ENCODE measurements at places on chromosomes 2 and 18.
A peak's percentile ranks its signal among the peaks of the same experiment; 100 is the strongest.

GRCh38 chr2:19801367-19802080 is 100.3 kb downstream of the TTC32 start:
- ATAC-seq = no peak

DNA sequence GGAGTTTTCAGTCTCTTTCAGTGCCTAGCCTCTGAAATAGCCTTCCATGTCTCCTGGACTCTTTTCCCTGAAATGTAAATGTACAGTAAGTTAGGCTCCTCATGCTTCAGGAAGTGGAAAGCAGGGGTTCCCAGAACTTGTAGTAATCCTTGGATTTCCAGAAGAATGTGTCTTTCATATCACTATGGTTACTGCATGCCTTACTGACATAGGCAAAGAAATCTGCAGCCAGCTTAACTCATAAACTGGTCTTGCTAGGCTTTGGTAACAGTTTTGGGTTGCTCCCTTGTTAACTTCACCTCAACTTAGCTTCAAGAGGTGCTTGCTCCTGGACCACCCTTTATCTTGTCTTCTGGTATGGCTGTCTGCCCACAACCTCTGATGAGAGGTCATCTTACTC is 686.8 kb upstream of the DDX18 start:
- no peak for ATAC-seq

GRCh38 chr2:29080886-29081743 is 6.8 kb upstream of the PCARE start:
- no peak for ATAC-seq

DNA sequence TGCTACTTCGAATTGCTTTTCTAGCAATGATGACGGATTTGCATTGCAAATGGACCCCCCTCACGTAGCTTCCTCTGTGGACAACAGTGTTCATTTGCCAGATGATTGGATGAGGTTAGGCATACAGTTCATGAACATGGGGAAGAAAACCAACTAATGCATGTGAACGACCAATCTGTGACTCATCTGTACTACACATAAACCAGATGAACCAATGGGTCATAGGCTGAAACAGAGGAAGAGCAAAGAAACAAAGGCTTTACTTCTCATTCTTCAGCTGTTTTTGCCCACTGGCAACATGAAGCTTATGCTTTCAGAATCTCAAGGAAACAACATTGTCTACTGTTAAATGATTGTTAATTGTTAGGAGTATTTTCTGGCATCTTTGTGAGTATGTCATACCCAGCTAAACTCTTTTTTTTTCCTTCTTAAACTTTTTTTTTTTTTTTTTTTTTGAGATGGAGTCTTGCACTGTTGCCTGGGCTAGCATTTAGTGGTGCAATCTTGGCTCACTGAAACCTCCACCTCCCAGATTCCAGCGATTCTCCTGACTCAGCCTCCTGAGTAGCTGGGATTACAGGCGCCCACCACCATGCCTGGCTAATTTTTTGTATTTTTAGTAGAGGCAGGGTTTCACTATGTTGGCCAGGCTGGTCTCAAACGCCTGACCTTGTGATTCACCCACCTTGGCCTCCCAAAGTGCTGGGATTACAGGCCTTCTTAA is 35.5 kb downstream of the EFEMP1 start:
- no peak for ATAC-seq

GRCh38 chr2:134845719-134846118 is 7.3 kb downstream of the ACMSD start:
- ATAC-seq = no peak

DNA sequence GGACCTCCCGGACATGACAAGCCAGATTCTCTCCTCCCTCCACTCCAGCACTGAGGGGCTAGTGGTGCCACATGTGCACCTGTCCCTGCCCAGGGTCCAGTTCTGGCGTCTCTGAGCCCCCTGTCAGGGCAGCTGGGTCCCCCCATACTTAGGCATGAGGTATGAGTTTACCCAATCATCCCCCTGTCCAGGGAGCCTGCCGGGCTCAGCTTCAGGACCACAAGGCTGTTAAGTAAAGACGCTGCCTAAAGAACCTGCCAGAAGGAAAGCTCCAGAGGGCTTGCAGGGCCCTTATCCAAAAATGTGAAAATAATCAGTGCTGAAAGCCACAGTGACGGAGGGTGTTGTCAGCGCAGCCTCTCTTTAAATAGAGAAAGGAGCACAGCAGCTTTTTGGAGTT is 40.0 kb downstream of the SH3BP4 start:
- ATAC-seq = no peak

- ATAC-seq = no peak
These were observed 9.9 kb downstream of the UBE2E3 start for GRCh38 chr2:180990337-180990736.

DNA sequence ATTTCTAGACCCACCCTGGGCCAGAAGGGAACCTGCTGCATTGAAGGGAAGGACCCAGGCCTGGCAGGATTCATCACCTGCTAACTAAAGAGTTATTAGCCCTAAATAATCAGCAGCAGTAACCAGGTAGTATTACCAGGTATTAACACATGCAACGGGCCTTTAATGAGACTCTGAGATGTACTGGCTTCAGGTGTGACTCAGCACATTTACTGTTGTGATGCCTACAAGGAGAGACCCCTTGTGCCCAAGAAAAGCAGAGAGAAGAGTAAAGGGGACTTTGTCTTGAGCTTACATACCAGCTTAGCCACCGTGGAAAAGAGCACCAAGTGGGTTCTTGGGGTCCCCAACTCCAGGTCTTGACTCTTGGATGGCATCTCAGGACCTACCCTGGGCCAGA is 243.1 kb upstream of the SLC39A10 start:
- no peak for ATAC-seq

GRCh38 chr2:128472789-128473174 is 154.1 kb upstream of the HS6ST1 start:
- peak; percentile 77 for ATAC-seq

DNA sequence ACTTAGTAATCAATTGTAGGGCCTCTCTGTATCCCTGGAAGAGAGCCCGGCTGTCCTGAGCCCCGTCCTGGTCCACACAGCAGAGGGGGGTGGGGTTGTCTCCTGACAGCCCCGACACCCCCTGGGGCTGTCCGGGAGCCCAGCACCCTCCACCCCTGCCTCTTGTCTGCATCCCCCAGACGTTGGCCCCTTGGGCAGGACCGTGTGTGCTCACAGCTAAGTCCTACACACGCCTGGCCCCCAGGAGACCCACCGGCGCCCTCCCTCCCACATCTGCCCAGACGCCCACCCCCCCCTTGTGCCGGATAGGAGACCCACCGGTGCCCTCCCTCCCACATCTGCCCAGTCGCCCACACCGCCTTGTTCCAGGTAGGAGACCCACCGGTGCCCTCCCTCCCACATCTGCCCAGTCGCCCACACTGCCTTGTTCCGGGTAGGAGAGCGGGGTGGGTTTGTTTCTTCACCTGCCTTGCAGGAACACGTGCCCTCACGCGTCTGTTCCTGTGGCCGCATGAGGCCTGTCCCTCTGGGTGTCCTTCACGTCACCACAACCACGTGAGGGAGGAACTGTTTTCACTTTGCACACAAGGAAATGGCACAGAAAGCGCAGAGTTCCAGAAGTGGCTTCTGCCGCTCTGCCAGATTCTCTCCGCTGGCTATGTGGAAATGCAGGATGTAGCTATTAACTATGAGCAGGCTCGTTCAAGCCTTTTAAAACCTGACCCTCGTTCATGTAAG is 61.1 kb upstream of the NFATC1 start:
- ATAC-seq = peak; percentile 50

GRCh38 chr2:230318190-230319121 is 8.5 kb upstream of the SP140L start:
- peak; percentile 76 for ATAC-seq

DNA sequence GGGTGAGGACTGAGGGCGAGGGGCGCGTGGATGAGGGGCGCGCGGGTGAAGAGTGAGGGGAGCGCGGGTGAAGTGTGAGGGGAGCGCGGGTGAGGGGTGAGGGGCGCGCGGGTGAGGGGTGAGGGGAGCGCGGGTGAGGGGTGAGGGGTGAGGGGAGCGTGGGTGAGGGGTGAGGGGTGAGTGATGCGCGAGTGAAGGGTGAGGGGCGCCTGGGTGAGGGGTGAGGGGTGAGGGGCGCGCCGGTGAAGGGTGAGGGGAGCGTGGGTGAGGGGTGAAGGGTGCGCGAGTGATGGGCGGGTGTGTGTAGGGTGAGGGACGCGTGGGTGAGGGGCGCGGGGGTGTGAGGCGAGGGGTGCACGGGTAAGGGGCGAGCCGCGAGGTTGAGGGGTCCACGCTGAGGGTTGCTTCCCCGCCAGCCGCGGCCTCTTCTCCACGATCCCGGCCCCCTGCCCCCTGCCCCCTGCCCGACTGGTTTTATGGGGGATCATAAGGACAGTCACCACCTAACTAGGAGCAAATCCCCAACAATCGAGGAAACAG is 1.1 kb upstream of the SLC66A2 start:
- ATAC-seq = peak; percentile 44

- no peak for ATAC-seq
These were observed 16.3 kb downstream of the ABCB11 start for GRCh38 chr2:169014780-169015179.

- ATAC-seq = no peak
These were observed 8.8 kb downstream of the GPR55 start for GRCh38 chr2:230916218-230916617.

Data from stimulated activated memory B cell treated with anti-CD40 and anti-IgM and Interleukin-4, amounts not matched to agents 10 μg/mL and 1 μg/mL and 100 μg/mL, for 72 hours (primary cell).